ENCODE measurements at places on chromosomes 7 and 10.

DNA sequence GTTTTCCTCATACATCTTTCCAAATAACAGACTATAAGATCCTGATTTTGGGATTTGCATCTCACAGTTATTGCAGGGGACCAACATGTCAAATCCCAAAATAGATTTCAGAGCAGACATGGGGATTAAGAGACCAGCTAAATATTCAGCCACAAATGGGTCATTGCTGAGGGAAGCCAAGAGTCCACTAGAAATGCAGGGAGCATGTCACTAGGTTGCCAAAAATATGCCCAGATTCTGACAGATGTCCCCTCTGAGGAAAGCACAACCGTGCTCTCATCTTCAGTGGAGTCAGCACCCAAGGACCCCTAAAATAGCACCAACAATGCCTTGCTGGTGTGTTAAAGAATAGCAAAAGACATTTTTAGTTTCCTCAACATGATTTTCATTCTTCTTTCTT is 56.2 kb upstream of the AGK start:
- DNase-seq: no peak

DNA sequence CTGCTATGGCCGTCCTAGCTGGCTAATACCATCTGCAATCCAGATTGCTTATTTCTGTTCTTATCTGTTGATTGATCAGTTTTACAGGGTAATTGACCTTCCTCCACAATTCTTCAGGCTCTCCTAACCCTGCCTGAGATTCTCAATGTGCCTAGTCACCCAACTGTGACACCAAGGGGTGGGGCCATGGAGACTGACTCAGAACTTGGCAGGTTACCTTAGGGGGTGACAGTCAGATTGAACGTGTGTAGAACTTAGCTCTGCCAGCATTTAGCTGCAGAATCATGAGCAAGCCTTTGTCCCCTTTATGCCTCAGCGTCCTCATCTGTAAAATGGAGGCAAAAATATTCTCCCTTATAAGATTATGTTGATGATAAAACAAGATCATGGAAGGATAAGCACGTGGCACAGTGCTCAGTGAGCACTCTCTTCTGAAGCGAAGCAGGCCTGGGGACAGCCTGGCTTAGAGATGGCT is 19.1 kb upstream of the LEP start:
- DNase-seq: peak; percentile 7

GRCh38 chr7:150998341-150998740 is 7.5 kb downstream of the NOS3 start:
- no peak for DNase-seq

- DNase-seq: no peak
Observed at GRCh38 chr10:24360282-24361127, 151.6 kb downstream of the KIAA1217 start.

- peak; percentile 41 for DNase-seq
Observed at GRCh38 chr10:71933651-71934050, 30.5 kb upstream of the CHST3 start.

- DNase-seq: no peak
Observed at GRCh38 chr7:92720604-92721350, 115.6 kb downstream of the CDK6 start.

GRCh38 chr7:84549409-84549808 is 354.8 kb upstream of the SEMA3A start:
- DNase-seq: no peak

DNA sequence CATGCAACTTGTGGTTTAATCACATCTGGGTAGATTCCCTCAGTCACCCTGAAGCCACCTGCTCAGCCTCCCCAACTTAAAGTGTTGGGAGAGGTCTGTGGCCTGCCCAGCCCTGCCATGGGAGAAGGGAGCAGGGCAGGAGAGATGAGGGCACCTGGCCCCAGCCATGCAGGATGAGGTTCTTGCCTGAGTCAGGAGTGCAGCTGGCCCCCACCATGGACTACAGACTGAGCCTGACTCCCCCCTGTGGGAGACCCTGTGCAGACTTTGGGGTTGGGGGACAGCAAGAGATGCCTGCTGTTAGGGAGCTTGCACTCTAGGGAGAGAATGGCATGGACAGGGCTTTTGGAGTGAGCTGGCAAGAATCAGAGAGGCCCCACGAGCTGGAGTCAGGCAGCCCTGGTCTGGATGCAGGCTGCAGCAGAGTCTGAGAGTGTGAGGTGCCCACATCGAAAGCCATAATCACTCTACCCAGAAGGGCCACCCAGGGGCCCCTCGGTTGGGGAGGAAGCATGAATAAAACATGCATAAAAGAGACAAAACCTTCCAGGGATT is 34.7 kb upstream of the DPYSL4 start:
- DNase-seq: no peak
